Activated CD4-positive, alpha-beta T cell treated with anti-CD3 and anti-CD28 coated beads, Interleukin-2, amount 10 ng/mL, durations not matched to agents 7 days and 5 days (primary cell): ENCODE measurements at places on chromosomes 2 and 18. TPM values are rescaled to one million over a fixed set of nuclear protein-coding genes. Genes with fewer than 3 reads are reported as not detected.
A peak's percentile ranks its signal among the peaks of the same experiment; 100 is the strongest.

GPBAR1 gene
- 1.0 TPM for total RNA-seq

CSRNP3 gene
- total RNA-seq, result not detected

DSG4 gene
- not detected for total RNA-seq

SERPINB13 gene
- not detected for total RNA-seq

- peaks cover 45% of the 10 kb centered on the region for H3K36me3 ChIP-seq
- no peak overlapping the region for H3K4me3 ChIP-seq
- no peaks in the 10 kb centered on the region for H3K27me3 ChIP-seq
- H3K27ac ChIP-seq, result no peak overlapping the region
- no peaks in the 10 kb centered on the region for H3K4me1 ChIP-seq
- DNase-seq, result no peak
Observed at GRCh38 chr2:58215429-58215828, 25.7 kb downstream of the FANCL start.

DNA sequence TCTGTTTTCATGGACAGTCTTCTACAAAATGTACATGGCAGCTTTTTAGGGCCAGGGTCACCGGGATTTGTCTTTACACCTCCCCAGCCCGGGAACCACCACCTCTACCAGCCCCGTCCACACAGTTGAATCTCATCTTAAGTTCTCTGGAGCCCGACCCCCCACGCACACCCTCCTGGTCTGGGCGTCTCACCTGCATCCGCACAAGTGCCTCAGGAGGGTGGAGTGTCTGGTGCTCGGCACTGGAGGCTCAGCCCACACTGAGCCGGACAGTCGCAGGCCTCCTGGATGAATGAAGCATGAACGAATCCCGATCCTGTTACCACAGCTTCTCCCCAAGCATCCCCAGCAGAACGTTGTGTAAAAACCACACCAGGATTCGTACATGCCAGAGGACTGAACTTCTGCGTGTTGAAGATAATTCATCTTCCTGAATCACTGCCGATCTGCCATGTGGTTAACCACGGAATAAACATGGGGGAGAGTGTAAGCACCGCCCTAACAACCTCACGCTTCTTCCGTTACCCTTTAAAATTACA, 162.0 kb downstream of the RTP5 start:
- H3K4me1 ChIP-seq, result peaks cover 47% of the 10 kb centered on the region
- H3K27me3 ChIP-seq, result peaks cover 20% of the 10 kb centered on the region
- H3K4me3 ChIP-seq, result peak overlapping the region; percentile 75
- H3K27ac ChIP-seq, result peak overlapping the region; percentile 80

GRCh38 chr2:28415010-28415409, 22.4 kb downstream of the FOSL2 start:
- peaks cover 35% of the 10 kb centered on the region for H3K4me1 ChIP-seq
- H3K27me3 ChIP-seq, result no peaks in the 10 kb centered on the region
- no peak overlapping the region for H3K27ac ChIP-seq
- H3K36me3 ChIP-seq, result peaks cover 43% of the 10 kb centered on the region
- no peak for DNase-seq
